Activated CD4-positive, alpha-beta T cell treated with anti-CD3 and anti-CD28 coated beads, Interleukin-2, amount 10 ng/mL, durations not matched to agents 24 days and 14 days (primary cell): ENCODE measurements at places on chromosomes 16 and 17. TPM values are rescaled to one million over a fixed set of nuclear protein-coding genes. Genes with fewer than 3 reads are reported as not detected.

DNA sequence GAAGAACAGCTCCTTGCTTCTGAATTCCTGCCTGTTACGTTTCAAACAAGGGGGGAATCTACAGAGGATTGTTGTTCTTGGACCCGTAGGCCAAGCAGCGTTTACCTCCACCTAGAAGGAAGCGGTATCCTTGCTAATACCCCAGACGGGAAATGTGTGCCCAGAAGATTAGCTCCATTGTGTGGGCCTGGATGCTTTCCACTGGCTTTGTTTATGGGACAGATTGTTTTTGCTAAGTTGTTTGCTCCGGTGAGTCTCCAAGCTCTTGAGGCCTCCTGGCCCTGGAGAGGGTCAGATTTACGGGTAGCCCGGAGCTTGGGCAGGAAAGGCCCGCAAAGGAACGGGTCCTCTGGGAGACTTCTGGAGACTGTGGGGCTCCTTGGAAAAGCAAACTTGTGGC lies 28.4 kb upstream of the MRTFB start:
- no peak for DNase-seq
- no peaks in the 10 kb centered on the region for H3K27me3 ChIP-seq
- no peak overlapping the region for H3K4me3 ChIP-seq

The SYCE1L gene
- total RNA-seq: 4.9 and 7.9 TPM in 2 replicates

The ENKD1 gene
- total RNA-seq: 12.7 and 13.8 TPM in 2 replicates

The CCL2 gene
- 0.28 TPM in 1 of 2 replicates, not detected in the other for total RNA-seq

GRCh38 chr17:82909322-82909904 lies 69.6 kb upstream of the ZNF750 start:
- no peak overlapping the region for H3K4me3 ChIP-seq
- H3K27me3 ChIP-seq: no peaks in the 10 kb centered on the region

GRCh38 chr17:42670789-42671657 lies 5.8 kb downstream of the PLEKHH3 start:
- peaks cover 20% of the 10 kb centered on the region for H3K4me1 ChIP-seq
- DNase-seq: peak; percentile 70
- peaks cover 51% of the 10 kb centered on the region for H3K27me3 ChIP-seq
- H3K36me3 ChIP-seq: peaks cover 4% of the 10 kb centered on the region
